ENCODE measurements at places on chromosomes 3 and 15. TPM values are rescaled to one million over a fixed set of nuclear protein-coding genes. Genes with fewer than 3 reads are reported as not detected.
A peak's percentile ranks its signal among the peaks of the same experiment; 100 is the strongest.

DNA sequence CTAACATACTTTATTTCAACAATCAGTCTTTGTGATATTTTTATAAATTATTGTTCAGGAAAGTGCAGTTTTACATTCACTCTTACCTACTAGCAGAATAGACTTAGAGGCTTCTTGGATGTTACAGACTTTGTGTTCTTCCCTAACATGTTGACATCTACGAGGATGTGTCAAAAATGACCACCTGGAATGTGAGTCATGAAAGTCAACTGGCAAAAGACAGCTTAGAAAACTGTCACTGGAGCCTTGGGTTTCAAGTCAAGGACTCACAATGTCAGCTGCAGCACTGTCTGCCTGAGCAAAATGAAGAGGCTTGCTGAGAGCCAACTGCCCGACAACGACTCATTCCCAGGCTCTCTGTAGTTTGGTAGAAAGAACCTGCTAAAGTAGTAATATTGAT lies 91.5 kb downstream of the CERS3 start:
- H3K27ac ChIP-seq, result no peak overlapping the region
- H3K4me3 ChIP-seq, result no peak overlapping the region
- peaks cover 10% of the 10 kb centered on the region for H3K4me1 ChIP-seq

DNA sequence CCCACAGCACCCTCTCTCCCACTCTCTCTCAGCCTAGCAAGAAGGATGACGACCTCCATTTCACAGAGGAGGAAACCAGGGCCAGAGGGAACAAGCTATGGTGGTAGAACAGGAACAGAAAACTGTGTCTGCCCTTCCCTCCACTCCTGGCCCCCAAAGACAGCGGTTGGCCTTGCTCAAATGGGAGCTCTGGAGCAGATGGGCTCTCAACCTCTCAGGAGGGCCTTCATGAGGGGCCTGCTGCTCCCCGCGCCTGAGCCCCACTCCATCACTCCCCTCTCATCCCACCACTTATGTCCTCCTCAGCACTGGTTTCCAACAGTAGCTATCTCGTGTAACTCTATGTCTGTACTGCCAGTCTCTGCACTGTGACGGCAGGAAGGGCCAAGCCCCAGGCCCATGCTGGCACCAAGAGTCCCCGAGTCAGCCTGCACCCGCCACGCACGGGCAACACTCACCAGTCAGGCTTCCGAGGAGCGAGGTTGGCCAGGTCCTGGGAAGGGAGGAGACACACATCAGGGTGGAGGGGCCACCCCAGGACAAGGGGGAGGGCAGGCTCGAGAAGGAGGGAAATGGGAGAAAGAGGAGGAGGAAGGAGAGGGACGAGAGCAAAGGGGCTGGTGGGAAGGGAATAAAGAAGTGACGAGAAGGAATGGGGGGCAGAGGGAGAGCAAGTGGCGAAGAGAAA lies 45.5 kb downstream of the PTH1R start:
- H3K4me1 ChIP-seq, result peaks cover 51% of the 10 kb centered on the region
- no peak for DNase-seq
- no peaks in the 10 kb centered on the region for H3K27me3 ChIP-seq
- H3K36me3 ChIP-seq, result peaks cover 72% of the 10 kb centered on the region

- H3K4me1 ChIP-seq, result no peaks in the 10 kb centered on the region
- no peak for DNase-seq
- no peaks in the 10 kb centered on the region for H3K27me3 ChIP-seq
- H3K36me3 ChIP-seq, result peaks cover 49% of the 10 kb centered on the region
These were observed 74.3 kb downstream of the LARS2 start for GRCh38 chr3:45462522-45463265.

The SH2D7 gene
- total RNA-seq, result not detected

- H3K4me3 ChIP-seq, result peak overlapping the region; percentile 77
- peak overlapping the region; percentile 92 for H3K27ac ChIP-seq
- no peak for DNase-seq
- no peaks in the 10 kb centered on the region for H3K27me3 ChIP-seq
- peaks cover 8% of the 10 kb centered on the region for H3K36me3 ChIP-seq
These were observed 12.0 kb downstream of the DLL4 start for GRCh38 chr15:40941068-40941527.

The MNS1 gene
- total RNA-seq, result 1.4 TPM

DNA sequence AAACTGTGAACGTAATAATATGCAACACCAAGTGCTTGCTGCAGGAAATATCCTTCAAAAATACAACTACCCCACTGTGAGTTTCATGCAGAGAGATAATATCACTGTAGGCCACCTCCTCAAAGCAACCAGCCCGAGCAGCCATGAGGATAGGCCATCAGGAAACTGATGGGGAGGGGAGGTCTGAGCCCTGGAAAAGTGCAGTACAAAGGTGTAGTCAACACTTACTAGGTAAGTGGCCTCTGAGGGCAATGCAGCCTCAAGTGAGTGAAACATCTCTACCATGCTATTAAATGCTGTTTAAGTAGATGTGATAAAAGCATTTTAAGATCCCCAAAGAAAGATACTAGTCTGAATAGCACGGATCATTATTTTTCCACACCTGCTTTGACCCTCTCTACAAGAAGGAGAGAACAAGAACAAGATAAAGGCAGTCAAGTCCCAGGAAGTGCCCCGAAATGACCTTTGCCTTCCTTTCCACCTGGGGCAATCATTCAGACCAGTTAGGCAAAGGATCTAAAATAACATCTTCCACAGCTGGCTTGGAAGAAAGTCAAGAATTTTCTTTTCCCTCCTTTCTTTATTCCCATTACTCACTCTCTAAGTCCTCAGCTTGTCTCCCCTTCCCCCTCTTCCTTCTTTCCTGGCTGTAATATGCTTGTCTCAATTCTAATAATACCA lies 62.8 kb downstream of the FMN1 start:
- H3K4me3 ChIP-seq, result no peak overlapping the region
- DNase-seq, result no peak
- no peaks in the 10 kb centered on the region for H3K36me3 ChIP-seq
- H3K4me1 ChIP-seq, result peaks cover 35% of the 10 kb centered on the region

- DNase-seq, result no peak
- H3K36me3 ChIP-seq, result no peaks in the 10 kb centered on the region
- no peak overlapping the region for H3K4me3 ChIP-seq
- no peaks in the 10 kb centered on the region for H3K4me1 ChIP-seq
- no peaks in the 10 kb centered on the region for H3K27me3 ChIP-seq
These were observed 454.6 kb upstream of the UBE2E2 start for GRCh38 chr3:22748453-22749045.

GRCh38 chr3:53486961-53487654 lies 7.3 kb upstream of the CACNA1D start:
- H3K4me1 ChIP-seq, result no peaks in the 10 kb centered on the region
- no peaks in the 10 kb centered on the region for H3K36me3 ChIP-seq
- H3K4me3 ChIP-seq, result no peak overlapping the region
- no peak overlapping the region for H3K27ac ChIP-seq
- H3K27me3 ChIP-seq, result peaks cover 36% of the 10 kb centered on the region

DNA sequence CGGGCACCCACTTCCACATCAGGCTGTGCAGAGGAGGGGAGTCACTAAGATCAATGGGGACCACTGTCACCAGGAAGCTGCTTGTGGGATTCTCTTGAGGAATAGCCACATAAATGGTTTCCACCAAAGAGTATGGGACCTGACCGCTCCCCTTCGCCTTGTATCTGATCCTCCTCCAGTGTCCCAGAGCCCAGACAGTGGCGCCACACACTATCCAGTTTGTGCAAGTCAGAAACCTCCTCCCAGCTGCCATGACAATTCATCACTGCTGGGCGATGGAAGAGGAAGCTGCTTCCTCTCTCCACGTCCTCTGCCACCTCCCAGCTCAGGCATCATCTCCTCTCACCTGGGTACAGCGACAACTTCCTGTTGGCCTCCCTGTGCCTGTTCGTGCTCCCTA lies 147.5 kb downstream of the ALDH1A2 start:
- no peak overlapping the region for H3K4me3 ChIP-seq
- no peak overlapping the region for H3K27ac ChIP-seq
- DNase-seq, result no peak
- no peaks in the 10 kb centered on the region for H3K27me3 ChIP-seq
- no peaks in the 10 kb centered on the region for H3K36me3 ChIP-seq

The GRAMD1C gene
- total RNA-seq, result 2.0 TPM

The MYL3 gene
- 7,440 TPM for total RNA-seq

The ARL6IP5 gene
- total RNA-seq, result 193 TPM

The GOLGA8J gene
- 0.41 TPM for total RNA-seq
